ENCODE measurements at places on chromosomes 2 and 18.

DNA sequence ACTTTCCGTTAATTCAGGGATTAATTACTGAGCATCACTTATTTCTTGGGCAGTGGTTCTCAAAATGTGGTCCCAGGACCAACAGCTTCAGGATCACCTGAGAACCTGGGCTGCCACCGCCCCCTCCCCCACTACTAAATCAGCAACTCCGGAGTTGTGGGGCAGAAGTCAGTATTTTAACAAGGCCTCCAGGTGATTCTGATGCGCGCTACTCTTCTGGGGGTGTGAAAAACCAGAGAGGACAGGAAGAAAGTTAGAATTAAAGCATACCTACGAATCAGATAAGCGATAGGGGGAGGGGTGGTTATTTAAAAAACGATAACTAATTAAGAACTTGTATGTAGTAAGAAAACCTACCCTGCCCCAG lies 319 bp downstream of the ZSCAN30 start:
- DNase-seq: no peak

GRCh38 chr18:12102136-12102842 lies 8.6 kb downstream of the ANKRD62 start:
- DNase-seq: no peak

- DNase-seq: no peak
Observed at GRCh38 chr2:215293879-215294278, 18.0 kb upstream of the ATIC start.

- no peak for DNase-seq
Observed at GRCh38 chr2:36493306-36493705, 104.7 kb downstream of the FEZ2 start.

- DNase-seq: no peak
Observed at GRCh38 chr2:65595630-65596029, 163.2 kb upstream of the SPRED2 start.

DNA sequence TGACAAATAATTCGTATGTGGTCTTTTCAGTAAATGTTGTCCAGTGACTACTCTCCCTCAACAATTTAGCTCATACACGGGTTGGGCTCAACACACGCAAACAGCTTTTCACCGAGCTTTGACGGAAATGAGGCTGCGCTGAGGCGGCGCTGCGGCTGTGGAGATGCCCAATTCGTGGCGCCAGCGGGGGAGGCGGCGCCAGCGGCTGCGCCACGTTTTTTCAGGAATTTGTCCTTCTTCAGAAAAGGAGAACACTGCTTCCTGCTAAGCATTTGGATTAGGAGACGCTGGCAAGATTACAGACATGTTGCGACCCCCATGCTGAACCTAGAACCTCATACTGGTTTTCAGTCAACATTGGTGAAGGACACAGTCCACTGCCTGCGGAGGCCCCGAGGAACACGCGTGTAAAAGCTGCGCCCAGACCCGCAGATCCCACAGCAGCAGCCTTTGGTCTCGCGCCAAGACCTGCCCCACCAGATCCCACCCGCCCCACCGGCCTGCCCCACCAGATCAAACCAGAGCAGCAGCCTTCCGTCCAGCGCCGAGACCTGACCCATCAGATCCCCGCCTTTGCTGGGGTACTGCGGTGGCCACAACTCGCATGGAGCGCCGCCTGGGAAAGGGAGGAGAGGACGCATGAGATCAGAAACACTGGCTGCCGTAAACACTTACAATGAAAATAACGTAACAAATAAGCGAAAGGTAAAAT lies 173.8 kb downstream of the TMEM18 start:
- DNase-seq: no peak

DNA sequence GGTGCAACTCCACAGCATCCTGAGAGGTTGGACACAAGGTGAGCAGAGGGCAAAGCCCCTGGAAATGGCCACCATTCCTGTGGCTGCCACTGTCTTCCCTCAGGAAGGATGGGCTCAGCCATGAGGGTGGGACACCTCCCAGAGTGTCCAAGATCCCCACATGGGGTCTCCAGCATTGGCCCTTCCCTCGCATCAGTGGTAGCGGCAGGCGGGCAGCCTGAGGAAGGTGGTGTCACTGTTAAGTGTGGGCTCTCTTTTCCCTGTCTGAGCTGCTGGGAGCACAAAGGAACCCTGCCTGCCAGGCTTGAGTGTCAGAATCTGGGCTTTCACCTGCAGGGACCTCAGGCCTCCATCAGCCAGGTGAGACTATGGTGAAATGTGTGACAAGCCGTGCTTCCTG lies 47.6 kb downstream of the SP110 start:
- DNase-seq: no peak

DNA sequence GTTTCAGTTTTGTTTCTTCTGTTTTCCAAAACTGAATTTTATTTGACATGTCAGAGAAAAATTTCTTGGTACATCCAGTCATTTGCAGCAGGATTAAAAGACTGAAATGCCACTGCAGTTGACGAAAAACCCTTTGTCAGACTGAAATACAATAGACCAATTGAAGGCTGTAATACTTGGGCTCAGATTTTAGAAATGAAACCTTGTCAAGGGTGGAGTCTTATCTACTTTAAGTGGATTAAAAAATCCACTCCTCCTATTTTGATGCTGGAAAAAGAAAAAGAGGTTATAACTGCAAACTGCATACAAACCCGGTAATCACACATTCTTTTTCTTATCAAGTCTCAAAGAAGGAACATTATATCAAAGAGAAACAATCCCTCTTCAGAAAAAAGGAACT lies 80.2 kb upstream of the NEUROD1 start:
- DNase-seq: no peak

GRCh38 chr18:76679945-76680344 lies 142.4 kb upstream of the ZNF236 start:
- DNase-seq: no peak

GRCh38 chr2:121333834-121334558 lies 49.0 kb upstream of the TFCP2L1 start:
- DNase-seq: no peak

GRCh38 chr2:29443627-29444026 lies 328.4 kb downstream of the CLIP4 start:
- DNase-seq: no peak

GRCh38 chr2:134944975-134945374 lies 26.4 kb downstream of the CCNT2 start:
- no peak for DNase-seq

- no peak for DNase-seq
Observed at GRCh38 chr2:69585855-69586555, 57.5 kb downstream of the AAK1 start.

GRCh38 chr2:197920088-197920487 lies 115.7 kb downstream of the PLCL1 start:
- no peak for DNase-seq

- DNase-seq: no peak
Observed at GRCh38 chr18:76472829-76473228, 22.2 kb downstream of the ZNF516 start.

GRCh38 chr2:164479460-164479859 lies 141.8 kb downstream of the GRB14 start:
- DNase-seq: peak; percentile 8

GRCh38 chr2:204479557-204479956 lies 65.7 kb upstream of the PARD3B start:
- no peak for DNase-seq

DNA sequence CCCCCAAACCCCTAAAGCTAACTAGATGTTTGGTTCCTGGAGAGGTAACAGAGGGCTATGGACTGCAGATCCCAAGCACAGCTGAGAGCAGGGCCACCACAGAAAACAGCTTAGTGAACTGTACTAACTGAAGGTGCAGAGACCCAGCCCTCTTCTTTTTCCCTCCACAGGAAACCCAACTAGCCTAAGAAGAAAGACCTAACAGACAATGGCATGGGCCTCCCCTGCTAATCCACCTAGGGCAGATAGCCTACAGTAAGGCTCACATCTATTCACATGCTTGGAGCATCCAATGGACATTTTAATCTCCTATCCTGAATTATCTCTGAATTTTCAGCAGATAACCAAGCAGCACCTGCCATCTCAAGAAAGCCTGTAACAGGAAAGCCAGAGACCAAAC lies 8.8 kb upstream of the FECH start:
- DNase-seq: no peak

Data from amygdala (tissue), 56 donors.